ENCODE measurements at places on chromosomes 2 and 18.

DNA sequence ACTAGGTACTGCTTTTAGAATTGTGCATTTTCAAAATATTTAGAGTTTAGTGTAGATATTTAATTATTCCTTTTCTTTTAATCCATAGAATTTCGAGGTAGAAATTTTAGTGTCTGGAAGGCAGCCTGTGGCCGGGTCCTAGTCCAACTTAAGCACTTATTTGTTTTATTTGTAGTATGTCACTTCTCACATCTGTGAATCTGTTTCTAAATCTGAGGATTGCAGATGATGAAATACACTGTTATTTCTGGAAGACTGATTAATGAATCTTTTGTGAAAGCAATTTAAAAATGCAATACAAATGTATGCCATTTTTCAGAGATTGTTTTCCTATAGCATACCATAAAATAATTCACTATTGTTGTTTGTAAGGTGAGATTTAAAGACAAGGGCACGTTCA, 483.9 kb upstream of the TRIB2 start:
- DNase-seq = no peak

DNA sequence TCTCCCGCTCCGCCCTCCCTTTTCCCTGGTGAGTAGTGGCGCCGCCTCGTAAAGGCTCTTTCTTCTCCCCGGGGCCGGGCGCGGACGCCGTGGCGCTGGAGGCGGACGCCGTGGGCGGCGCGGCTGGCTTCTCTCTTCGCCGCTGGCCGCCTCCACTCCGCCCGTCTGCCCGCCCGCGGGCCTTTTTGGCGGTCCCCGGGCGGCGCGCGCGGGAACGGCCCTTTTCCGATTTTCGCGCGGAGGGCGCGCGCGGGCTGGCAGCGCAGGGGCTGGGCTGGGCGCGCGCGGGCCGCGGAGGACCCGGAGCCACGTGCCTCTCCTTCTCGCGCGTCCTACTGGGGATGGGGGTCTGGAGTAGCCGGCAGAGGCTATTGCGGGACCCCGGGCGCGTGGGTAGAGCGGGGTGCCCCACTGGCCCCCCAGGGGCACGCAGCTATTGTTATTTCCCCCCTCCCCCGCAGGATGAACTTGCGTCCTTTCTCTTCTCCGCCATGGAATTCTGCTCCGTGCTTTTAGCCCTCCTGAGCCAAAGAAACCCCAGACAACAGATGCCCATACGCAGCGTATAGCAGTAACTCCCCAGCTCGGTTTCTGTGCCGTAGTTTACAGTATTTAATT, 472 bp downstream of the SLC20A1 start:
- no peak for DNase-seq

- DNase-seq = no peak
Measured at GRCh38 chr18:43578211-43578610, 300.9 kb upstream of the SYT4 start.

GRCh38 chr2:64467096-64467843, 13.3 kb downstream of the LGALSL start:
- DNase-seq = peak; percentile 64

GRCh38 chr18:76620321-76621170, 125.5 kb upstream of the ZNF516 start:
- DNase-seq = peak; percentile 34

- no peak for DNase-seq
Measured at GRCh38 chr2:100143286-100143685, 896 bp upstream of the AFF3 start.

- DNase-seq = no peak
Measured at GRCh38 chr18:13437796-13438506, 219.4 kb downstream of the LDLRAD4 start.

DNA sequence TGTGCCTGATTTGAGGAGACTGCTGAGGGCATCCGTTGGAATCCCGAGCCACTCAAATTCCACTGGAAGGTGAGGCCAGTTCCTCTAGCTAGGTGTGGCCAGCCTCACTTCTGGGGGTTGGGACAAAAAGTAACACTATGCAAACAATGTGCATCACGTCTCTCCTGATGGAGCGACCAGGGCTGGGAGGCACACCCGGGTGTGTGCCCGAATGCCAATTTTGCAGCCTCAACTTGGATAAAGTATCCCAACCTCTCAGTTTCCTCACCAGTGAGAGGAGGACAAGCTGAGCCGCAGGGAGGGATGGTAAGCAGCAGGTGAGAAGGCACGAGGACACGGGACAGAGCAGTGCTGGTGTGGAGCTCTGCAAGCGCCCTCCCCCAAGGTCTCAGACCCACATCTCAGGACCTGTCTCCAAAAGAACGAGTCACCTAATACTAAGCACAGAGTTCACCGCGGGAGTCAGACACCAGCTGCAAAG, 218.3 kb downstream of the HAUS1 start:
- DNase-seq = no peak

GRCh38 chr2:161165811-161166210, 5.6 kb downstream of the TANK start:
- DNase-seq = no peak

GRCh38 chr2:120541553-120541932, 194.1 kb upstream of the GLI2 start:
- DNase-seq = no peak

- no peak for DNase-seq
Measured at GRCh38 chr2:23293063-23293462, 91.9 kb upstream of the KLHL29 start.

DNA sequence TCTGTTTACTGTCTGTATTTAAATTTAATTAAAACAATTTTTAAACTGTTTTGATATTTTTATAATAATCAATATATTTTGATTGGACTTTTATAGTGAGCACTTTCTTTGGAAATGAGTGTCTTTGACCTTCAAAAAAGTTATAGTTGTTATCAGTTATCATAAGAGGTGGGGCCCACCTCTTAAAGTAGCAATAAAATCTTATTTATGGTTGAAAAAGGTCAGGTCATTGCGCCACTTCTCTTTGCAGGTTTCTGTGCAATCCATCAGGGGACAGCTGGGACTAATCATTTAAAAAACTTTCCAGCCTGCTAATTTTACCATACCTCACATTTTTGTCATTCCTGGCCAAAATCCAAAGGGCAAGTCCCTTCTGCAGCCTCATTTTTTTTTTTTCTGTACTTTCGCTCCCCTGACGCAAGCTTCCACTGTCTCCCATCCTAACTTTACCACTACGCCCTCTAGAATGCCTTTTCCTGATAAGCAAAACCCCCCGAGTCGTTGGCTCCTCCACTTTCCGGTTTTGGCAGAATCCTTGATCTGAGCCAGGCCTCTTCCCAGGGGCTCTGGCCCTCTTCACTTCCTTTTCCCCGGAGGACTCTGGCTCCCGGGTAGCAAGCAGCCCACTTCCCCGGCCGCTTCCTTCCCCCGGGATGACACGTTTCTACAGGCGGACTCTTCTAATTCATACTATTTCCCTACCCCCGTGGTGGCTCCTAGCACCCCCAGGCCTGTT, 1.1 kb upstream of the SEH1L start:
- DNase-seq = peak; percentile 40

GRCh38 chr18:46688853-46689525, 32.0 kb upstream of the LOXHD1 start:
- no peak for DNase-seq

- no peak for DNase-seq
Measured at GRCh38 chr18:10401521-10401920, 52.9 kb upstream of the APCDD1 start.

DNA sequence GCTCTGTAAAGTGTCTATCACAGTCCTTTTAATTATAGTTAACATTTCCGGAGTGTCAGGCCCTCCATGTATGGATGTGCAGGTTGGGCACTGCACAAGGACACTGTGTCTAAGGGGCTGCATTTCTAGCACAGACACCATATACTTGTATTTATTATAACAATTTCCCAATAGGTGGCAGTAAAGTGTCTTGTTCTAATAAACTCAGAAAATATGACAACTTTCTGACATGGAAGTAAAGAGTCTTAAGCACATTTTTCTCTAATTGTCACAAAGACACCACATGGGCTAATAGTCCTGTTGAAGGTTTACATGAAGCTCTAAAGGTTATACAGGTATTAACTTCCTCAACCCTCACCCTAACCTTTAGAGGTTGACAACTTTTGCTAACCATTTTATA, 156.6 kb downstream of the DYSF start:
- DNase-seq = peak; percentile 71

DNA sequence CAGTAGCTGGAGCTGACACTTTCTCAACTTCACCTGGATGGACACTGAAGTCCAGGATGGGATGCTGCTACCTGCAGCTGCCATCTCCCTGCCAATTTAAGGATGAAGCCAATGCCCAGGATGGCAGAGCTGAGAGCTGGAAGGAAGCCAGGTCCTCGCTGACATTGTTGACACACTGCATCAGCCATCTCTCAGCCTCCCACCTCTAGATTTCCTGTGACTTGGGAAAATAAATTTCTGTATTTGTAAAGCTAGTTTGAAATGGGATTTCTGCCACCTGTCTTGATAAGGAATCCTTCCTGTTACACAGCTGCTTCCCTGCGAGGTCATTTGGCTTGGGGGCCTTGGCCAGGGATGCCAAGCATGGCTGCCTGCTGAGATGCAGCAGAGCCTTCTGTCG, 43.5 kb downstream of the KCTD1 start:
- no peak for DNase-seq

GRCh38 chr2:48190230-48190629, 283.9 kb upstream of the FBXO11 start:
- DNase-seq = no peak

DNA sequence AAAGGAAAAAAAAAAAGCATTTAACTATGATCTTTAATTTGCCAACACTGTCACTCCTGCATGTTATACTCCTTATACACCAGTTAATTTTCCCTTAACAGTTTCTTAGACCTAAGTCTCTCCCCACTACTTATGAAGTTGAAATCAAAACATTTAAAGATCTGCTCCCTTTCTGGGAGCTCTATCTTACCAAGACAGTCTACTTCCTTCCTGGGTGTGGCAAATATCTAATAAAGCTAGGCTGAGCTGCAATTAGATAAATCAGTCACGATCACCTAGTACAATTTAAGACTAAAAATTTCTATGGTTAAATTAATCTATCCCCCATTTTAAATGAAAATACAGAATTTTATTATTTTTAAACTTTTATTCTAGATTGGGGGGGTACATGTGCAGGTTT, 33.4 kb downstream of the PUM2 start:
- no peak for DNase-seq

GRCh38 chr2:181789827-181790448, 101.6 kb upstream of the ITPRID2 start:
- DNase-seq = no peak

GRCh38 chr2:134336352-134336751, 82.5 kb downstream of the MGAT5 start:
- DNase-seq = no peak

GRCh38 chr18:36589857-36590543, 238.8 kb downstream of the TPGS2 start:
- no peak for DNase-seq

GRCh38 chr2:15563227-15564100, 2.3 kb upstream of the NBAS start:
- no peak for DNase-seq

DNA sequence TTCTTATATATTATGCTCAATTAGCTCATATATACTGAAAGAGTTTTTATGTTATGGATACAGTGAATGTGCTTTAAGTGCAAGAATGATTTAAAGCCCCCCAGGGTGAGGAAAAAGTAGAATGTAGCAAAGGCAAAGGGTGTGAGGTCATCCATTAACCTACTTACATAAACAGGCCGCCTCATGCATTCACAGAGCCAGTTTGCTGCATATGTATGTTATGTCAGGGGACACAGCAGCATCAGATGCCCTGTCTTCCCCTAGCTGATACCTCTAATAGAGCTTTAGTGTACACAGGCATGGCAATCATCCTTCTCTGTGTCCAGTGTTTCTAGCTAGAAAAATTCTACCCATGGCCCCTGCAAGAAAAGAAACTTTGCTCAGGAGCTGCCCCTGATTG, 187.8 kb upstream of the FSHR start:
- DNase-seq = no peak

DNA sequence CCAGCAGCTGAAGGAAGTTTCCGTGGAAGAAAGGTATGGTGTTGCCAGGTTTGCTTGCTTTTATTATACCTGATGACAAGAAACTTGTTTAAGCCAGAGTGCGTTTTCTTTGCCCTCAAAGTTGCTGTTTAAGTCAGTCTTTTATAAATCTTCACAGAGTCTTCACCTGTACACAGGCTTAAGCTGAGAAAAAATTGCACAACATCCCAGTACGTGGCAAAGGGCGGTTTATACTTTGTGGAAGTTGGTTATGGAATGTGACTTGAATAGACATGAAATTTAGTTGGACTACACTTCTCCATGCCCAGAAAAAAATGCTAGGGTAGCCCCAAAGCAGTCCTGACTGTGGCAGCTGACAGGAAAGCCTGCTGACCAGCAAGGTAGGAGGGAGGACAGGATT, 121.5 kb downstream of the RTN4 start:
- DNase-seq = no peak

GRCh38 chr2:21443494-21444105, 319.8 kb downstream of the TDRD15 start:
- no peak for DNase-seq

DNA sequence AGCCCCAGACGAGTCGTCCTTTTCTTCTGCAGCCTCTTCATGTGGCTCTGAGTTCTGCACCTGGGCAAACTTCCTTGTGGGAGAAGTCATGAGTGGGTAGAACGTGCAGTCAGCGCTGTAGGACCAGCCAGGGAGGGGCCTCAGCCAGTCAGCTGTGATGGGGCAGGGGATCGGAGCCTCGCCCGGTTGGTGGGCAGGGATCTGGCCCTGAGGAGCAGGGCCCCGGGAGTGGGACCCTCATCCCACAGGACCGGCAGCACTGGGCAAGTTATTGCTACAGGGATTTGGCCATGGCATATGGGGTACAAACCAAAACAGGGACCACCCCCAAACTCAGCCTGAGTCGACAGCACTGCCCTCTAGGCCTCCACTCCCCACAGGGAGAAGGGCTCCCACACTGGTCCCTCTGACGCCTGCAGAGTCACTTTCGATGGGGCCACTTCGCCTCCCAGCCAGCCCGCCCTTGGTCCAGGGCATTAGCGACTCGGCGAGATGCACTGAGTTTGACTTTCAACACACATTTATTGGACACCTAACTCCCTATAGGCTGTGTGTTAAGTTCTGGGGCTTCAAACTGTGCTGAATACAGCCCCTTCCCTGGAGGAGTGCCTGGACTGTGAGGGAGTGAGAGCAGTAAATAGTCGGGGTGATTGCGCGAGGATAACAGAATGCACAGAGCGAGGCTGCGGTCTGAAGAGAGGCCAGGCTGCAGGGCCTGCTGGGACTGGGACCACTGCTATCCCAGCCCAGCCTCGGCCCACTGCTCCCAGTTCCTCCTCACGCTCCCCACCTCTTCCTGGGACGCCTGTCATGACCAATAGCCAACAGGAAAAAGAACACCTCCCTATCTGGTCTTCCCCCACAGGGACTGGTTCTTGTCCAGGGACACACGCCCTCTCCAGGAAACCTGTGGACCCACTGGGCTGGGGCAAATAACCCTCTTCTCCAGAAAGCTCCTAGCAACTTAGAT, 55.9 kb downstream of the SDC1 start:
- no peak for DNase-seq

- DNase-seq = no peak
Measured at GRCh38 chr2:226023383-226023782, 623.9 kb downstream of the NYAP2 start.

GRCh38 chr2:231931481-231931915, 5.3 kb upstream of the NPPC start:
- DNase-seq = no peak
